Panc1 (cell line): ENCODE measurements at places on chromosomes 7 and 10. TPM values are rescaled to one million over a fixed set of nuclear protein-coding genes. Genes with fewer than 3 reads are reported as not detected.
A peak's percentile ranks its signal among the peaks of the same experiment; 100 is the strongest.

- no peak for DNase-seq
Measured at GRCh38 chr10:67527351-67527750, 168.6 kb downstream of the CTNNA3 start.

DNA sequence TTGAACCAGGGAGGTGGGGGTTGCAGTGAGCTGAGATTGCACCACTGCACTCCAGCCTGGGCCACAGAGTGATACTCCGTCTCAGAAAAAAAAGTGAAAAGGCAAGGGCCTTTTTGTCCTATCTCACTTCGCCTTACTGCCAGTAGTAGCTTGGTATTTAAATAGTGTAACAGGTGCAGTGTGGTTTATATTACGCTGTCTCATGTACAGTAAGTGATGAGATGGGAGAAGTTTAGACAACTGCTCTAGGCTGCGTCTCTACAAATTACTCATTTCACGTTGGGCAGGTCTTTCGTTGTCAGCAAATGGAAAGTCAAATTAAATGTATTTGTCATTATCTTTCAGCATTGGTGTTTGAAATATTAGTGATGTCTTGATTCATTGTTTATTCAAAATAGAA, 15.5 kb upstream of the PFKFB3 start:
- DNase-seq, result no peak

DNA sequence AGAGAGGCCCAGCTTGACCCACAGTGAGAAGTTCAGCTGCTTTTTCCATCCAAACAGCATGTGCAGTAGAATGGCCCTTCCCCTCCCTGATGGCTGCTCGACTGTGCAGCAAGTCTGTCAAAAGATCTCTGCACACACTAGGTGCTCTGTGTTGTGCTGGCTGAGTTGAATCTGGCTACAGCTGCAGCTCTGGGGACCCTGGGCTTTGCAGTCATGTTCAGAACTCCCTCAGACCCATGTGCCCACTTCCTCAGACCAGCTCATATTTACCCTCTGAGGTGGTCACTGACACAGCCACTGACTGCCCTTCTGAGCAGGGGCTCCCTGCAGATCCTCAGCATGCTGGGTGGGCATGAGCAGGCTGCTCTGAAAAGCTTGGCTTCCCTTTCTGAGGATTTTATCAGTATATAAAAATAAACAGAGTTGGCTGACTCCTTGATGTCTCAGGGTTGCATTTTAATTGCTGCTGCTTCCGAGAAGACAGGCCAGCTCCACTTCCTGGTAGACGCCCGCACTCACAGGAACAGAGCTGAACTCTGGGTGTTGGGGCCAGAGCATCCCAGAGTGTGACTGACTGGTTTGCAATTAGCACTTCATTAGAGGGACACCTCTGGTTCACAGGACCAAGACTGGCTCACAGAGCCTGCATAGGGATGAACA, 507.9 kb downstream of the RPS24 start:
- DNase-seq, result no peak

DNA sequence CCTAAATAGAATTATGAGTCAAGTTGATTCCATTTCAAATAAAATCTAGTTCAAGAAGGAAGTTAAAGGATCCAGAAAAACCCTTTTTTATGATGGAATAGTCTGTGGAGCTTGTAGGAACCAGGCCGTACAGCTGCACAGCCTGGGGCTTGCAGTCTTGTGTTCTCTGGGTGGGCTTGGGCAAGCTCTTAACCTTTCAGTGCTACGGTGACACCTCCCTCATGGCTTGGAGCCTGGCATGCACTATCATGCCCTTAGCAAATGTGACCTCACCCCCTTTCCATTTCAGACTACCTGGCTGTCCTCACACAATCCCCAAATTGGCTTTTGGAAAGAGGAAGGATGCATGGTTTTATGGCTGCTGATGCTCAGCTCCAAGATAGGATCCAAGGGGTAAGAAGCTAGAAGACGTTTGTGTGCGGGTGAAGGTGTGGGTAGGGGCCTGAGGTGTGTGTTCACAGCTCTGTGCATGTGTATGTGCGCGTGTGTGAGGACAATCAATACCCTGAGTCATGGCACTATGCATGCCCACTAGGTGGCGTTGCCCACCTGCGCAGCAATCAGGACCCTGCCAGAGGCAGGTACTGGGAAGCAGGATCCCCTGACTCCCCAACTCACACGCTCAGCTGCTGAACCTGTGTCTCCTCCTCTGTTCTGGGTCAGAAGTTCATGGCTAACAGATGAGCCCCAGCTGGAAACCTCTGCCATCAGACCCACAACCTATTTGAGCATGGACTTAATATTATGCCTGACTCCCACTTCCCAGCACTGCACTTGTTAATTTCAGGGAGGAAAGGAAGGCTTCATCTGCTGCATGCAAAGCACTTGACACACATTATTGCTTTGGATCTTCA, 113.4 kb downstream of the PTPN20 start:
- peak; percentile 68 for DNase-seq

GRCh38 chr7:141838581-141838980, 2.7 kb downstream of the PRSS37 start:
- DNase-seq, result no peak

- DNase-seq, result no peak
Measured at GRCh38 chr10:75223507-75223906, 12.2 kb downstream of the COMTD1 start.

DNA sequence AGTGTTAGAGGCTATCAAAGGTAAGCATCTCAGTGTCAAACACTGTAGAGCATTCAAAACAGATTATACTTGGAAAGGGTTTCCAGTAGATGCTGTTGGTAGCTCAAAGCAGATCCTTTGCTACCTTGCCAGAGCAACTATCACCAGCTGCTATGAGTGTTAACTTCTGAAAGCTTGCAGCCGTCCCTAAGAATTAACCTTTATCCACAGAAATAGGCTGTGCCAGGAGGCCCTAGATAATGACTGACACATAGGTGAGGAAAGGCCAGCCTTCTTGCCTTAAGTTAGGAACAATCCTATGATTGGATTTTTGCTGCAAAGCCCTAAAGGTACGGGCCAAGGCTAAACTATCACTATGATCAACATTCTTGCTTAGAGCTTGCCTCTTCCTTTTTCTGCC, 263.2 kb downstream of the DGKB start:
- DNase-seq, result no peak

GRCh38 chr10:62817121-62817765, 1.1 kb upstream of the EGR2 start:
- no peak for DNase-seq

GRCh38 chr7:100575206-100575631, 1.5 kb upstream of the SAP25 start:
- no peak for DNase-seq

DNA sequence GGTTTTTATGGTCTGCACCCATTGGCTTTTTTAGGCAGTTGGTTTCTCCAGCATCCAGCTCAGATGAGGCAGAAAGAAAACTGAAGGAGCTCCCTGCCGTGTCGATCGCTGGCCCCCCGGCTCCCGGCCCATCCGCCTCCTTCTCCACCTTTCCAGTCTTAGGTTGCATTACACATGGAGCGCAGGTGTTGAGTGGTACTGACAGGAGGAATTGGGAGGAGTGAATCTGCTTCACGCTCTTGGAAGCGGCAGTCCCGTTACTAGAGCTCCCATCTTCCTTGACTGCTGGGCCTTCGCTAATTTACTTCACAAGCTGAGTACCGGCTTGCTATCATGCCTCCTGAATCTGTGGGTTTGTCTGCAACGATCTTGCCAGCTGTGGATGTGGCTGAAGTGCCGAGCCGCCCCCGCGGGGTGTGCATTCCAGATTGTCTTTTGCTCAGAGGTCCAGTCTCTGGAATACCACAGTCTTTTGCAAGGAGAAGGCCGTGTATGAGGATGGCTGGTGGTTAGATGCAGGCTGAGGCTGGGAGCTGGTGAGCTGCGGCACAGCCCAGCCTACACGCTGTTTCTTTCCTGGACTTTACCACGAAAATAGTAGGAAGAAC, 17.1 kb downstream of the IQCE start:
- DNase-seq, result no peak

SCD gene
- total RNA-seq, result 1,345 TPM

OR13A1 gene
- not detected for total RNA-seq

LHFPL3 gene
- total RNA-seq, result not detected

C7orf33 gene
- total RNA-seq, result not detected
